ENCODE measurements at places on chromosomes 2 and 18.

GRCh38 chr2:231708773-231709635 lies 679 bp downstream of the PTMA start:
- DNase-seq: no peak

DNA sequence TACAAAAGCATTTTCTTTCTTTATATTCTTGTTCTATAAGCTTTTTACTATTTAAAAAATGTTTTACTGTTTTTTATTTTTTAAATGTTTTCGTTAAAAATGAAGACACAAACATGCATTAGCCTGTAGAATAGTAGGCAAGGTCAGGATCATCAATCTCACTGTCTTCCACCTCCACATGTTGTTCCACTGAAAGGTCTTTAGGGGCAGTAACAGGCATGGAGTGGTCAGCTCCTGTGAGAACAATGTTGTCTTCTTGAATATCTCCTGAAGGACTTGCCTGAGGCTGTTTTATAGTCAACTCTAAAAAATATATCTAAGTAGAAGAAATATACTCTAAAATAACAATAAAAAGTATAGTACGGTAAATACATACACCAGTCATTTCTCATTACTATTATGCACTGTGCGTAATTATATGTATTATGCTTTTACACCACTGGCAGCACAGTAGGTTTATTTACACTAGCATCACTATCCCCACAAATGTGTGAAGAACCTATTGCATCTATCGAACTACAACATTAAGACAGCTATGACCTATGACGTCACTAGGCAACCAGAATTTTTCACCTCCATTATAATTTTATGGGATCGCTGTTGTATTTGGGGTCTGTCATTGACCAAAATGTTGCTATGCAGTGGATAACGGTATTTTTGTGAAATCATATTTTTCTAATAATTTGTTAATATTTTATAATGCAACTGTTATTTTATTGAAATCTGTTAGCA lies 764.3 kb downstream of the METTL4 start:
- no peak for DNase-seq

- DNase-seq: no peak
Measured at GRCh38 chr2:85522090-85522647, 16.8 kb upstream of the MAT2A start.

- DNase-seq: no peak
Measured at GRCh38 chr2:152582081-152582480, 135.2 kb downstream of the PRPF40A start.

GRCh38 chr2:144326825-144327224 lies 193.1 kb downstream of the ZEB2 start:
- DNase-seq: no peak

DNA sequence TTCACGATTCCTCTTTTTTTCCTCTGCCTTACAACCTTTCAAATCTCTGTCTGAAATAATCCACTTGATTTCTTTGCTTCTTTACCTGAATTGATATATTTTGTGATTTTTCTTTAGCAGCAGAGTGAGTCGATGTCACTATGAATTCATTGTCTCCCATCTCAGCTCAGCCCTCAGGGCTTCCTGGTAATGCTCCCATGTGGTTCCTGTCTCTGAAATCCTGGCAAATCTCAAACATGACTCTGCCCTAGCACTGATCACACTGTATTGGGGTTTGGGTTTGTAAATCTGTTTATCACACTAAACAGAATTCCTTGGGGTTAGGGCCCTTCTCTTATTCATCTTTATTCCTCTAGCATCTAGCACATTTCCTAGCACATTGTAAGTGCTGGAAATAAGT lies 43.0 kb upstream of the MSTN start:
- no peak for DNase-seq

GRCh38 chr2:69060938-69061501 lies 48.0 kb downstream of the ANTXR1 start:
- DNase-seq: no peak

DNA sequence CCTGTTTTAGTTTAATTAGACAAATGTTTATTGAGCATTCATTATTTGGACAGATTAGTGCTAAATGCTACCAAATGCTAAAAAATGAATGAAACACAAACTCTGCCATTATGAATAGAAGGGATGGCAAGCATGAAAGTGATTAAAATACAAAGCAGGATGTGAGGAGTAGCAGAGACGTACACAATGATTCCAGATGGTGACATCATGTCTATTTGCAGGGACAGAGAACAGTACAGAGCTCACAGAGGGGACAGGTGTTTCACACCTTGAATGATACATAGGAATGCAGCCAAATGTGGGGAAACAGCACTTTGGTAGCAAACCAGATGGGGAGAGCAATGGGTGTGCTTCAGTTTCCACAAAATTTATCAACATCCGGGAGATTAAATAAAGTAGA lies 76.3 kb downstream of the CD226 start:
- no peak for DNase-seq

DNA sequence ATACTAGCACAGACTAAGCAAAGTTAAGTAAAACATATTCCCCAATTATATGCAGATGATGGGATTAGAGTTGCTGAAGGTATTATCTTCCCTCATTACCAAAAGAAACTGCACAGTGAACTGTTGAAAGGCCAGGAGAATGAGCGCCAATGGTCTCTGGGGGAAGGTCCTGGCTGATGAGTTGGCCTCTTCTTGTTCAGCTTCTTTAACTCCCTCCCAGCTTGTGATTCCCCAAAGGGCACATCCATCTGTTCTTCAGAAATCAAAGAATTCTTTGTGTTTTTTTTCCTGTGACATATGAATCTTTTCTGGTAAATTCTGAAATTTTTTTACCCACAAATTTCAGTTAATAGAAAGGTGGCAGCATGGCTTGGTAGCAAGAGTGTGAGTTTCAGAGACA lies 667.6 kb downstream of the CNTNAP5 start:
- no peak for DNase-seq

- DNase-seq: no peak
Measured at GRCh38 chr18:44579028-44579702, 101.5 kb upstream of the SETBP1 start.

DNA sequence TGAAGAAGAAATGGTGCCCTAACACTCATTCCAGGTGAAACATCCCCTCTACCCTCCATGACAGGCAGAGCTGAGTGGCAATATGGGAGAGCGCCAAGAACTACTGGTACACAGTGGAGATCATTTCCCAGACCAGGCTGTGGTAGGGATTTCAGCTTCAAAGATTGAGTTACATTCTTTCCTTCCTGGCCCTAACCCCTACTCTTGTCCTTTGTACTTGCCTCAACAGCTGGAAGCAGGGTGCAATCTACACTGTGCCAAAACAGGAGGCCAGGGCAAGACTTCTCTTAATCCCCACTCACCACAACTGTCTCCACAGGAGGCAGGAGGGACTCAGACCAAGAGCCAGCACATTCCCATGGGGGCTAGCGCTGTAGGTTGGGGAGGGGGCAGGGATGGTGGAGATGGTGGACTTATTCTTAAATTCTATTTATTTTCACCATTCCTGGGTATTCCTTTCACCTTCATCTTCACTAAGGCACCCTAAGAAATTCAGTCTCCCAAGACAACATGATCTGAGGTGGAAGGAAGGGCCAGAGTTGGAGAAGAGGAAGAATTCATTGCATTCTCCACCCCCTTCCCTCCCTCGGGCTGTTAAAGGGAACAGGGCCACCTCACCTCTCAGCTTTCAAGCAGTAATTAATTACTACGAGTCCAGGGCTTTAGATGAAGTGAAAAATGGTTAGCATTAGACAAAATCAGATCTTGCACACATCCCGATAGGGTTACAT lies 65.9 kb downstream of the AAK1 start:
- no peak for DNase-seq

DNA sequence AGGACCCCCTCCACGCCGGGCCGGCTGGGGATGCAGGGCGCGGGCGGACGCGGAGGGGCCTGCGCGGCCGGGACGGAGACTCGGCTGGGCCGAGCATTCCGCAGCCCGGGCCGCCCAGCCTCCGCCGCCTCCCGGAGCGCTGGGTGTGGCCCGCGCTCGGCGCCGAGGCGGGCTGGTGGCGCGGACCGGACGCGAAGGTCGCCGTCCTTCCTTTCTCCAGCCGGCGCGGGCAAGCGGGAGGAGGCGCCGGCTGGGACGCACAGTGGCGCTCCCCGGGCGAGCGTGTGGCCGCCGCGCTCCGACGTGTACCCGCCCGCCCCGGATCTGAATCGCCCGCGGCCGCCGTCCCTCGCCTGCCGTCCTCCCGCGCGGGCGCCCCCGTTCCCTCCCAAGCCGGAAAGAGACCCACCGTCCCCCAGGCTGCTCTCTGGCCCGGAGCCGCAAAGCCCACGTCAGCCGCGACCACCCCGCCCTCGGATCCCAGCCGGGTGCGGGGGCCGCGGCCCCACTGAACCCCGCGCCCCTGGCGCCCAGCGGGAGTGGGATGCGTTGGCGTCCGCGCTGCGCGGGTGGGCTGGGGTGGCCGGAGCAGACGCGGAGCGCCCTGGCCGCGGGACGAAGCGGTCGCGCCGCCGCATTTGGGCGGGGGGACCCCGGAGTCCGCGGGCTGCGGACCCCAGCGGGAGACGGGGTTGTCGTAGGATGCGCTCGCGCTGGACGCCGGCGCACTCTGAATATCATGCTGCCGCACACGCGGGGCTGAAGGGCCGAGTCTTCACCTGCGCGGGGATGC lies 634 bp downstream of the SPATS2L start:
- no peak for DNase-seq

DNA sequence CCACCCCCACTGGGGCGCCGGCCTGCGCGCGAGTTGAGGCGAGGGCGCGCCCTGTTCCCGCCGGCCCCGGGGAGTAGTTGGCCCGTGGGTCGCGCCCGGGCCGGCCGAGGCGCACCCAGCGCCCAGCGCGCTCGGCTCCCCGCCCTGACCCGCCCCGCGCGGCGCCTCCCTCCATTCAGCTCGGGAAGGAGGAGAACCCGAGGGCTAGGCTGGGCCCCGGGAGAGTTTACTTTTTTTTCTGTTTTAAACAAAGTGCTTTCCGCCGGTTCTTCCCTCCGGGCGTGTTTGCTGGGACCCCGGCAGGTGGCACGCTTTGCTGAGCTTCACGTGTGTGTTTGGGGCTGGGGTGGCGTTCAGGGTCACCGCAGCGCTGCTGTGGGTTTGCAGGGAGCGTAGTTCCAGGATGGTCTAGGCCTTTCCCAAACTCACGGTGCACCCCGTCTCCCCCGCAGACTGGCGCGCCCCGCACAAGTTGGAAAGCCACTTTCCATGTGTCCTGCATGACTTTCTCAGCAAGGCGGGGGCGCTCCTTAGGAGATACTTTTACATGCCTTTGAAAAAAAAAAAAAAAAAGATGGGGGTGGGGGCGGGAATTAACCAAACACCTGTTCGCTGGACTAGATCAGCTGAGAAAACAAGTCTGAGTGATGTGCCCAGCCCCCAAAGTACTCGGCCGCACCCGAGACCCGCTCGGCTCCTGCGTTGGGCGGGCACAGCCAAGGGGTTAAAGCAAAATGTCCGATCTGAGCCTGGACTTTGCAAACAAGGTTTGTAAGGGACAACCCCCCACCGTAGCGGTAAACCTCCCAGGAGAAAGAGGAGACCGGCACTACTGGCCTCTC lies 825 bp downstream of the ITGA6 start:
- no peak for DNase-seq

GRCh38 chr2:42964439-42965083 lies 172.2 kb upstream of the HAAO start:
- DNase-seq: peak; percentile 90

DNA sequence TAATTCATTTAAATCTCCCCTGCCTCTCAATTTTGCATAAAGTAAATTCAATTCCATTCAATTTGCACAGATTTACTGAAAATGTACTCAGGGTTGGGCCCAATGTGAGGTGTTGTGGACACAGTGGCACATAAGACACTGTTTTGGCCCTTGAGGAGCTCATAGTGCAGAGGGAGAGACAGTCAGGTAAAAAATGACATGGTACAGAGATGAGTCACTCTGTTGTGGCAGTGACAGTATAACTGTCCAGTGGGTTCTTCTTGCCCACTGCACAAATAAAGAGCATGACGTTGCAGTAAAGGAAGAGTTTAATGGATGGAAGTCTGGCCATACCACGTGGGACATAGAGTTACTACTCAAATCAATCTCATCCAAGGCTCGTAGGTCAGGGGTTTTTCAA lies 400.3 kb upstream of the TRIB2 start:
- DNase-seq: no peak

DNA sequence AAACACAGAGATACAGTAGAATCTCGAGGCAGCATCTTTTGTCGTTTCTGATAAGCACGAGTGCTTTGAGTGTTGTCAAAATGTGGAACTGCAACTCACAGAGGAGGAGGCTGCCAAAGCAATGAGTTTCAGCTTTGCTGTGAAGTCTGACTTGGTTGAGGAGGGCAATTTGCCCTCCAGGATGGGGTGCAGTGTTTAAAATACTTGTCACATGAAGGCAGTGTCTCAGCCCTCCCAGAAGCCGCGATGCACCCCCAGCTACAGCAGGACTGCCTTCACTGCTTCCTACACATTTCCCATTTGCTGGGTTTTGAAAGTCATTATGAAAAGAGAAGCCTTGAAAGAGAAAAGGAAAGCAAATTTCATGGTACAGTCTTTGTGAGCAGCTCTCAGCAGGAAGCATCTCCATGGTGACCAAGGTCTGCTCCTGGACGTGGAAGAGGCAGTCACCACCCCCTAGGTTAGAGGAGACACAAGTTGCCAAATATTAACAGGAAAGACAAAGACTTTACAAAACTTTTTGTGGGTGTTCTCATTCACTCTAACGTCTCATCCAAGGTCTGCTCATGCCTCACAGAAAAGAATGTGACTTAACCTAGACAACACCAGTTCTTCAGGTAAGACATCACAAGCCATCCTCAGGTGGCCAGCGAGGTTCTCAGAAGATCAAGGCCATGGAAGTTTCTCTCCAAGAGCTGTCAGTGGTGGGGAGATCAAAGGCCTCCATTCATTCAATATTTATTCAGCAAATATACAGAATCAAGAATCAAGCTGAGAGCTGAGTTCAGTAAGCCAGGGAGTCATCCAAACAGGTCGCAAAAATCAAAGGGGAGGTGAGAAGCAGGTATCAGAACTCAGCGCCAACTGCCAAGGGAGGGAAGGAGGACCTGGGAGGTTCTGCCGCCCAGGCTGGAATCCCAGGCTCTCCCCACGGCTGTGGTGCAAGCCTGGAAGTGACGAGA lies 476.0 kb downstream of the EIPR1 start:
- DNase-seq: no peak

DNA sequence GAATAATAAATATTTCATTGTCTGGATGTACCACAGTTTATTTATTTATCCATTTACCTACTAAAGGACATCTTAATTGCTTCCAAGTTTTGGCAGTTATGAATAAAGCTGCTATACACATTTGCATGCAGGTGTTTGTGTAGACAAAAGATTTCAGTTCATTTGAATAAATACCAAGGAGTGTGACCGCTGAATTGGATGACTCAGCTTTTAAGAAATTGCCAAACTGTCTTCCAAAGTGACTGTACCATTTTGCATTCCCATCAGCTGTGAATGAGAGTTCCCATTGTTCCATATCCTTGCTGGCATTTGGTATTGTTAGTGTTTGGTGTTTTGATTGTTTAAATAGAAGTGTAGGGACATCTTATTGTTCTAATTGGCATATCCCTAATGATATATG lies 36.2 kb upstream of the FMNL2 start:
- no peak for DNase-seq

DNA sequence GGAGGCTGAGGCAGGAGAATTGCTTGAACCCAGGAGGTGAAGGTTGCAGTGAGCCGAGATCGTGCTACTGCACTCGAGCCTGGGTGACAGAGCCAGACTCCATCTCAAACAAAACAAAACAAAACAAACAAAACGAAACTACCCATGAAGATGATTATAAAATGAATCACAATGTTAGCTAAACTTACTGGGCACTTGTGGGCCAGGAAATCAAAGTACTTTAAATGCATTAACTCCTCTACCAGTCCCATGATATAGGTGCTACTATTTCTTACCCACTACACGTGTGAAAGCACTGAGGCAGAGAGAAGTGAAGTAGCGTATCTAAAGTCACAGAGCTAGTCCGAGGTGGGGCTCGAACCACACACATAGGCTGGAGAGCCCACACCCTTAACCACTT lies 53.6 kb downstream of the POLE4 start:
- no peak for DNase-seq

Measured in AG04450 (cell line).